SK-N-SH (cell line): ENCODE measurements at places on chromosomes 4 and X.

DNA sequence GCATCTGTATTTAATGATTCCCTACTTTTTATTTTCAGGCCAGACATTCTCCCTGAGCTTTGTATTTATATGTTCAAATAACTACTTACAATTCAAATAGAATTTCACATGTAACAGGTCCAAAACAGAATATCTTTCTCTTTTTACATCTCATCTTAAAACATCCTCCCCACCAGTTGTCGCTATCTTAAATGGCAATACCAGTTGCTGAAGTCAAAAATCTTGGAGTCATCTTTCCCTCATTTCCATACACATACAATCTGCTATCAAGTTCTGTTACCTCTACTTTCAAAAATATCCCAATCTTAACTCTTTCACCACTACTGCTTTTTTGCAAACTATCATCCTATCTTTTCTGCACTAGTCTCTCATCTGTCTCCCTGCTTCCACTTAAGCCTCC, 330.5 kb downstream of the STPG2 start:
- no peak for DNase-seq

DNA sequence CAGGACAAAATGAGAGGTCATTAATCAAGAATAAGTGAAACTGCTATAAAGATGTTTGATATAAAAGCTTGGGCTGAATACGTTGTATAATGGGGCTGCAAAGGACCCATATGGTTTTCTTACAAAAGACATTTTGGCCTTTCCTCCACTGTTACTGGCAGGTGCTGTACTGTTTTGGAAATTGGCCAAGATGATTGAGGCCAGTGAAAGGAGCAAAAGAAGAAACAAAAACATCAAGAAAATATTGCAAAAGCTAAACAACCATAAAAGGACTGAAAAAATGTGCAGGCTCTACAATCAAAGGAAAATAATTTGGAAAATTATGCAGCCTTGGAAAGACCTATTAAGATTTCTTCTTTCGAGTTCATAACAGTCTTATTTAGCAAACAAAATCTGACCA, 222.2 kb upstream of the PPP1R2C start:
- no peak for DNase-seq

GRCh38 chr4:85865256-85865655, 390.3 kb downstream of the ARHGAP24 start:
- no peak for DNase-seq

- DNase-seq = peak; percentile 66
Observed at GRCh38 chrX:53089224-53089842, 4.6 kb upstream of the KANTR start.

- no peak for DNase-seq
Observed at GRCh38 chr4:76767983-76768382, 130.0 kb downstream of the SOWAHB start.

GRCh38 chr4:137635601-137636000, 103.3 kb upstream of the PCDH18 start:
- DNase-seq = peak; percentile 16

GRCh38 chrX:102934624-102935023, 2.4 kb upstream of the RAB40AL start:
- peak; percentile 59 for DNase-seq

DNA sequence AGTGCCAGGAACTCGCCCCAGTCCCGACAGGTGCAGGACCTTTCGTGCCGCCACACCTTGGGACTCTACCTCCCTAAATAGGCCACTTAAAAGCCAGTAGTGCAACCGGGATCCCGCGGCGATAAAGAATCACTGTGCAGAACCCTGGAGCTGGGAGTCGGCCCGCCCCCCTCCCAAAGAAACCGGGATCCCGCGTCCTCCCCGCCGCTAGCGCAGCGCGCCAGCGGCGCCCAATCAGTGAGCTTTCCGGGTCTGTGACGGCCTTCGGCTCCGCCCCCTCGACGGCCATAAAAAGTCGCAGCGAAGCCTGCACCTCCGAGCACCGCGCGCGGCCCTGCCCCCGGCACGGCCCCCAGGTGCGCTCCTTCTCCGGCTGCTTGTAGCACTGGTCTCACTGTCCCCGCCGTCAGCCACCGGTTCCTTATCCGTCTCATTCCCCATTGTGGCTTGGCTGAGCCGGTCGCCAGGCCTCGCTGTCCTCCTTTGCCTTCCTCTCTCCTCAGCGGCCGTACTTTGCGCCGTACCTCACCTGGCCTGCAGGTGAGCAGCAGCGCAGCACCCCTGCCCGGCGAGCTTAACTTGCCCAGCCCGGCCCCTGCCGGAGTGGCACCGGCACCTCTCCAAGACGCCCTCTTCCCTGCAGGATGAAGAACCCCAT, at the start of gene LRAT:
TSS of gene LRAT (plus strand) at position 318 of the 658 bp plus-strand sequence. CDS start at position 645, 327 bp downstream.
- peak; percentile 68 for DNase-seq

GRCh38 chr4:102579794-102580462, 78.8 kb downstream of the NFKB1 start:
- no peak for DNase-seq

DNA sequence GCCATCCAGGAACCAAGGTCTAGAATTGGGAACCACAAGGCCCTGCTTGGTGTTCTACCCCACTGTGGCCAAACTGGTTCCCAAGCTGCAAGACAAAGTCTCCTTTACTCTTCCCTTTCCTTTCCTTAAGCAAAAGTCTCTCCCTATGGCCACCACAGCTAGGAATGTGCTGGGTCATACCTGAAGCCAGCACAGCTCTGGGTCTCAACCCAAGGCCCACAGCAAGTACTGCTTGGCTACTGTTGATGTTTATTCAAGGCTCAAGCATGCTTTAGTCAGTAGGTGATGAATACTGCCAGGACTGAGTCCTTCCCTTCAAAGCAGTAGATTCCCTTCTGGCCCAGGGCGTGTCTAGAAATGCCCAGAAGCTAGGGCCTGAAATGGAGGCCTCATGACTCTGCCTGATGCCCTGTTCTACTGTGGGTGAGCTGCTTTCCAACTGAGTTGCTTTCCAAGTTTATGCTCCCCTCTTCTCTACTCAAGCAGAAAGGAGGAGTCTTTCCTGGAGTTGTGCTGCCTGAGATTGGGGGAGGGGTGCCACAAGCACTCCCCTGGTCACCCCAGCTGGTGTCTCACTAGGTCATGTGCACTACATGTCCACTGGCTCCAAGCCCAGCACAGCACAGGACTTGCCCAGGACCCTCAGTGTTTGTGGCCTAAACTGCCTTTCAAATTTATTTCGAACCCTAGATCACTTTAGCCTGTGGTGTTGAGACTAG, 44.9 kb downstream of the STAP1 start:
- DNase-seq = no peak

DNA sequence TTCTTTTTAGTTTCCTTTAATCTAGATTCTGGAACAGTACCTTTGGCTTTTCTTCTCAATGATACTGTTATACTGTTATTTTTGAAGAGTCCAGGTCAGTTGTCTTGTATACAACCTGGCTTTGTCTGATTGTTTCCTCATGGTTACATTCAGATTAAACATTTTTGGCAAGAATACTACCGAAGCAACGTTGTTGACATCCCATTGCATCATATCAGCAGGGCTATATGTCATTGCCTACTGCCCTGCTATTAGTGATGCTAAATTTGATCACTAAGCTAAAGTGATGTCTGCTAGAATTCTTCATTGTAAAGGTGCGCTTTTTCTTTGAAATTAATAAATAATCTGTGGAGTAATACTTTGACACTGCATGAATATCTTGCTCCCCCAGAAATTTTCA, 5.8 kb upstream of the ATP1B4 start:
- DNase-seq = no peak

- no peak for DNase-seq
Observed at GRCh38 chrX:97405031-97405660, 521.4 kb downstream of the RPA4 start.

DNA sequence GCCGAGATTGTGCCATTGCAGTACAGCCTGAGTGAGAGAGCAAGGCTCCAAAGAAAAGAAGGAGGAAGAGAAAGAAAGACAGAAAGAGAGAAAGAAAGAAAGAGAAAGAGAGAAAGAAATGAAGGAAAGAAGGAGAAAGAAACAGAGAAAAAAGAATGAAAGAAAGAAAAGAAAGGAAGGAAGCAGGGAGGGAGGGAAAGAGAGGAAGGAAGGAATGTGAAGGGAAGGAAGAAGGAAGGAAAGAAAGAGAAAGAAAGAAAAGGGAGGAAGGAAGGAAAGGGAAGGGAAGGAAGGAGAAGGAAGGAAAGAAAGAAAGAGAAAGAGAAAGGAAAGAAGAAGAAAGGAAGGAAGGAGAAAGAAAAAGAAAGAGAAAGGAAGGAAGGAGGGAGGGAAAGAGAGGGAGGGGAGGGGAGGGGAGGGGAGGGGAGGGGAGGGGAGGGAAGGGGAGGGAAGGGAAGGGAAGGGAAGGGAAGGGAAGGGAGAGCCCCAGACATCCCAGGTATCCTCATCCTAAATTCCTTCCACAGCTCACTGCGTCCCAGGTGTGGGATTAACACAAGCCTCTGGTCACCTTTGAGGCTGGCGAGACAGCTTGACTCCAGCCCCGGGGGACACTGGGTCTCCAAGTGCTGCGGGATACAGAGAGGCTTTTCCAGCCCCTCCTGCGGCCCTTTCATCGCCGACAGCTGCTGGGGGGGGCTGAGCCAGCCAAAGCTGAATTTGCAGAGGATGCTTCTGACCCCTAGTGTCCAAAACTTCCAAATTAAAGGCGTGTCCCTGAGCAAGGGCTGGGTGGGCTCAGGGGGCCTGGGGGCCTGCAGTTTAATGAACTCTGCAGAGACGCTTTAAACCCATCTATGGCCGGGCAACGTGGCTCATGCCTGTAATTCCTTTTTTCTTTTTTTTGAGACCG, 24.2 kb upstream of the CSF2RA start:
- no peak for DNase-seq

GRCh38 chr4:128289523-128290158, 2.0 kb upstream of the PGRMC2 start:
- no peak for DNase-seq

DNA sequence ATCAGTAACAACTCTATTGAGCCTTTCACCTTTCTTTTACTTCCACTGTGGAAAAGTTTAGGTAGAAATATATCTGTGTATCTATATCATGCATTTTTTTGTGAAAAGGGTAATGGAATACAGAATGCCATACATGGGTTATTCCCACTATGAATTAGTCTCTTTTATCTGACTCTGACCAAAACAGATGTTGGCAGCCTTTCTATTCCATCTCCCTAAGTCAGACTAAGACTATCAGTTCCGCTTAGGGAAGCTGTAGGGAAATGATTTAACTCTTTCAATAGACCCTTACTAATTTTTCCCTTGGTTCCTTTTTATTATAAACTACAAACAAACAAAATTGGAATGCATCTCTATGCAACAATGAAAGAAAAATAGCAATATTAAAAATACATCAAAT, 92.3 kb upstream of the LEF1 start:
- peak; percentile 3 for DNase-seq

DNA sequence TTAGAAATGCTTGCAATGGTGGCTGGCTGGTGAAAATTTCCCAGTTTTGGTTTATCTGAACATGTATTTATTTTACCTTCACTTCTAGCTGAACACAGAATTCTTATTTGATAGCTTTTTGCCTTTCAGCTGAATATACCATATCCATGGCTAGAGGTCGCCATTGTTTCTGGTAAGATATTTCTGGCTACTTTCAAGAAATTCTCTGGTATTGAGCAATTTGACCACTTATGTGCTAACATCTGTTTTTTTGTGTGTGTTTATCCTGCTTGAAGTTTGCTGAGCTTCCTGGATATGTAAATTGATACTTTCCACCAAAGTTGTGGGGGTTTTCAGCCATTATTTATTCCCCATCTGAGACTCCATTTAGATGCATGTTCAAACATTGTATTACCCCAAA, 75.4 kb downstream of the FBXW7 start:
- no peak for DNase-seq

DNA sequence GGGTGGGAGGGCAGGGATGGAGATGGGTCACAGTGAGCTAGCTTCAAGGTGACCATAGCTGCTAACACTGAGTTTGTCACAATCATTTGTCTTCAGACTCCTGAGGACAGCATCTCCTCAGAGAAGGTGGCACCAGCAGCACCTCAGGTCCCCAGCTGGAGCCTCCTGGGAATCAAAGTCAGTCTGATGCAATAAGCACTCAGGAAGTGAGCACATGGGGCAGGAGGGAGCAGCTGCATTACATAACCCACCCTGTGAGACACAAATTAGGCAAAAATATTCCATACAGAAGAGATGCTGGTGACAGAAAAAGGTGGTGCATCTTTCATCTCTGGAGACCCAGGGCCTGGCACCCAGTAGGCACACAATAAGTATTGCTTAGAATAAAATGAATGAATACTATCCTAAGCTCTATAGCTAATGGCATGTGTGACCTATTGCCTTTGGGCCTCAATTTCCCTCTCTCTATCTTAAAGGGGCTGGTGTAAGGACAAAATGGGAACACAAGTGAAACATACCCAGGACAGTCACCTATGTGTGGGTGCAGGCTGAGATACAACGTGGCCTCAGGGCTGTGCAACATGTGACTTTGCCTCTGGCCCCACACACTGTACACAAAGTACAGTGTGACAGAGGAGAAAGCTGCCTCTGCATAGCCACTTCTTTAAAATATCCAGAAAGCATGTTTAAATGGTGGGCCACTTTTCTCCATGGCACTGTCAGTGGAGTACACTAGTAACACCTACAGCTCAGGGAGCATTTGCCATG, 37.1 kb downstream of the SLC39A8 start:
- DNase-seq = no peak

GRCh38 chrX:52425775-52426174, 57.0 kb downstream of the XAGE2 start:
- DNase-seq = no peak

- no peak for DNase-seq
Observed at GRCh38 chr4:81930506-81931238, 443.1 kb downstream of the HNRNPD start.

DNA sequence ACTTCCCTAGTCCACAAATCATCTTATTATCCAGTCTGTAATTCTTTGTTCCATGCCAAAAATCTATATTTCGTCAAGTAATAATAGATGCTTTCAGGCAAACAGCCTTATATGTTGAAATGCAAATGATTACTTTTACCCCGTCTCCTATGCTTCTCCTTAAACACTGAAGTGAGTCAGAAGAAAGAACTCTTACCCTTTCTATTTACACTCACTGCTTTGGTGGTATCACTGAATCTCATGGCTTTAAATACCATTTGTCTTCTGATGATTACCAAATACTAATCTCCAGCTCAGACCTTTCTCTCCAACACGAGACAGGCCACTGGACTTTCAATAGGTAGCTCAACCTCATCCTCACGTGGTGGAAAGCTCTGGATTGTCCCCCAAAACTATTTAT, 558.1 kb downstream of the IL1RAPL1 start:
- DNase-seq = no peak

GRCh38 chr4:76881375-76881774, 16.6 kb downstream of the SOWAHB start:
- no peak for DNase-seq
